ENCODE measurements at places on chromosomes 4 and X.
A peak's percentile ranks its signal among the peaks of the same experiment; 100 is the strongest.

GRCh38 chr4:32135642-32136041, 1415.5 kb downstream of the PCDH7 start:
- DNase-seq = no peak

DNA sequence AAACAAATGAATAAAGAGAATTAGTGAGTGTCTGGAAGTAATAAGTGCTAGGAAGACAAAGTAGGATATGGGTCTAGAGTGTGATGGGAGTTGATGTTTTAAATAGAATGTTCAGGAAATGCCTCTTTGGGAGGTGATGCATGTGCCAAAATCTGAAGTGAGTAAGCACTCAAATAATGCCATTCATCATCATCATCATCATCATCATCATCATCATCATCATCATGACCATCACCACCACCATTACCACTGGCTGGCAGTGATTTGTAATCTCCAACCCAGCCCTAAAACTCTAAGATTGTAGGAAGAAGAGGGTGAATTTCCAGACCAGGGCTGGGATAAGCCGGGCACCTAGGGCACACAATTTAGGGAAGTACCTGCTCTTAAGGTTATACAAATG, 9.7 kb upstream of the SOX3 start:
- DNase-seq = no peak

DNA sequence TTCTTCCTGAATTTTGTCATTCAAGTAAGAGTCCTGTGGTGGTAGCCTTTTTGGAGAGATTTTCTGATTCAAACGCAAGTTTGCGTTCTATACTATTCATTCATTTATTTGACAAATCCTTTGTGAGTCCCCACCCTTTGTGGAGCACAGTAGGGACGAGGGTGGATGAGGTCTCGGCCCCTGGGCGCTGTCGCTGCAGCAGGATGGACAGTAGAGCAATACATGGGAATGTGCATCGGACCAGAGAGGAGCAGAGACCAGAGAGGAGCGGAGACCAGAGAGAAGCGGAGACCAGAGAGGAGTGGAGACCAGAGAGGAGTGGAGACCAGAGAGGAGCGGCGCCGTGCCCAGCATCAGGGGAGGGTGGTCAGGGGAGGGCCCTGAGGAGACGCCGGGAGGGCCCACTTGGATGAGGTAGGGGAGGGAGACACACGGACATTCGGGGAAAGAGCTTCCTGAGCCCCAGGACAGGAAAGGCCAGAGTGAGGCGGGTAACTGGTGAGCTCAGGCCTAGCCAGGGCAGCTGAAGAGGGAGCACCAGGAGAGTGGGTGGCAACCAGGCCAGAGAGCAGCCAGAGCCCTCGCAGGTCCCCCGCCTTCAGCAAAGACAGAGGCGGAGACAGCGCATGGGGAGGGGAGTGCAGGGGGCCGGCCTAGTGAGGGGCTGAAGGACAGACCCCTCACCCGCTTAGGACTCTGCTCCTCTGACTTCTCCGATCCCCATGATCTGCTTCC, 67.3 kb downstream of the NAT8L start:
- no peak for DNase-seq

DNA sequence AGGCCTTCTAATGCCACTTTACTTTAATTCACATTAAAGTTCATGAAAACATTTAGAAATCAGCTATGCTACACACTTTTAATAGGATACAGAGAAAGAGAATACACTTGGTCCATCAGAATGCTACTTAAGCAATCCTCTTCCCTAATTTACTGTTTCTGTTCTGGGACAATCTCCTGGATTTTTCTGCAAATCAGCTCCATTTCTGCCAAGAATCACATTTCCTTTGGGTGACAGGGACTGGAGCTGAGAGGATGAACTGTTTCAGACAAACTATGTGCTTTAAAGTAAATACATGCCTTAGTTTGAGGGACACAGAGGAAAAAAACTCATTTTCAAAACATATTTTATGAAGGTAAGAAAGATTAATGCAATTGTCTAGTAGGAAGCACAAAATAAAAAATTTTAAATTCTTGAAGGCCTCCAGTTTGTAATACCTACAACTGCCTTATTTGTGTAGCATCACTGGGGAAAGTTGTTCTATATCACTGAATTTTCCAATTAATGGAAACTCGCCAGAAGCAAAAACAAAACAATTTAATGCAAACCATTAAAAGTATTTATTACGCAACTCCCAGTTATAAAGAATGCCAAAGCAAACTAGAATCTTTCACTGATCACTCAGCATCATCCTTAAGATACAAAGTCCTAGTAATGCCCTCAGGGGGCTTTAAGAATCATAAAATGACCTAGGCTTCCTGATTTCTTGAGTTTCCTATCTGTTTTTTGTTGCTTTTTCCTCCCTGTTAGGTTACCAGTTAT, 36.3 kb downstream of the BCLAF3 start:
- no peak for DNase-seq

- DNase-seq = no peak
These were observed 69.4 kb downstream of the KCNIP4 start for GRCh38 chr4:21879187-21879586.

DNA sequence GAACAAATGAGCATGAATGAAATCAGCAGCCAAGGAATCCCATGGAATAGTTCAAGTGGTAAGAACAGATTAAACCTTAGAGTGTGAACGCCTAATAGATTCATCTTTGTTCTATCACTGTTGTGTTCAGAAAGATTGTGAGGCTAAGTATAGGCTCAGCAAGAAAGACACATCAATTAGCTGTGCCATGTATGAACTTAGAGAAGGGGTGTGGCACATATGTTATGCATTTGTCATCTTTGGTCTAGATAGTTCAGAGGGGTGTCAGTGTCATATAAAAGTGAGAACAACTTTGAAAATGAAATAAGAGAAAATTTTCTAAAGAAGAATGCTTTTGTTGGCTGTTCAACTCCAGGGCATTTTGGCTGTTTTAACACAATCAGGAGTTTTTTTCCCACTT, 9.4 kb downstream of the DAPP1 start:
- no peak for DNase-seq

DNA sequence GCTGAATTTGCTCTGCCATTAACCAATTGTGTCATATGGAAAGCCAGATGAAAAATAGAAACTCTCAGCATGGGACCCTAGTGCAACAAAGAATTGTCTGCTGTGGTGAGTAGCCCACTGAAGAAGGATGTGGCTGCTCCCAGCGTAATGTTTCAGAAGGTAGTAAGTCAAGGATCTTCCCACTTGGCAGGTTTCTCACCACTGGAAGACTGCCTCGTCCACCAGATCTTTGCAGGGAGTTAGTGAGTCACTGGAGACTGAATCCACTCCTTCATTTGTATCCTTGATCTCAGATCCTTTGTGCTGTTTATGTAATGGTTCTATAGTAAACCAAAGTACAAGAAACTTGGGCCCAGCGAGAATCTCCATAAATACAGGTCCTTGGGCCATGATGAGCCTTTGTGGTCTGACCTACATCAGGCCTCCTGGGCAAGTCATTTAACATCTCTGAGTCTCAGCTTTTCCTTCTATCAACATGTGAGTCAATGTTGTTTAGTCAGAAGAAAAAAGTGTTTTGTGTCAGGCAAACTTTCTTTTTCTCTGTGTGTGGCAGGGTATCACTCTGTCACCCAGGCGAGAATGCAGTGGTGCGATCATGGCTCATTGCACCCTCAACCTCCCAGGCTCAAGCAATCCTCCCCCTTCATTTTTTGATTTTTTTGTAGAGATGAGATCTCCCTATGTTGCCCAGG, 78.0 kb upstream of the CCDC160 start:
- DNase-seq = no peak

DNA sequence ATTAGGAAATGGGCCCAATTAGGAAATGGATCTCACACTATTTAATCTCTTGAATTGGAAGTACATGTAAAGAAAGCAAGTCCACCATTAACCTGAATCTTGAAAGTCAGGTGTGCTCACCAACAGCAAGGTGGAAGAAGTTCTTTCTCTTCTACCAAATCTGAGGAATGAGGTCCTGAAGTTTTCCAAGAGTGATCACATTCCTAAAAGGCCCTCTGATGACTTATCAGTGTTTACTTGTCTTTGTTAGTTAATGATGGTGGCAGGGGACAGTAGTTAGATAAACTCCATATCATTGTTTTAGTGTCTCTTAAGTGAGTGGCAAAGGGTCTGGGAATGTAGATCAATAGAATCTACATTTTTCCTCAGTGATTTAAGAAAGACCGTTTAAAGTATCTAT, 61.3 kb upstream of the APELA start:
- DNase-seq = no peak

DNA sequence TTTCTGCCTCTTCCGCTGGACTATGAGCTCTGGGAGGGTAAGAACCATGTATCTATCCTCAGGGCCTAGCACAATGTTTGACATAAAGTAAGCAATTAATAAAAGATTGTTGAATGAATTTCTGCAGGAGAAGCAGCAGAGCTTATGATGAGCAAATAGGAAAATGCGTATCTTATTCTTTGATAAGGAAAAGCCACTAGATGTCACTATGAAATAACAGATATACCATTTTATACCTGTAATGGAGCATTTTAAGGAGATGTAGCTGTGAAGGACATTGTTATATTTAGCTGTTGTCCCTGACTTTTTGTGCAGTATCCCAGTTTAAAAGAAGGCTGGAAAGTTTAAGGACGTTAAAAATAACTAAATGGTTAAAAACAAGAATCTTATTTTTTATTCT, 147.2 kb upstream of the MBNL3 start:
- no peak for DNase-seq

DNA sequence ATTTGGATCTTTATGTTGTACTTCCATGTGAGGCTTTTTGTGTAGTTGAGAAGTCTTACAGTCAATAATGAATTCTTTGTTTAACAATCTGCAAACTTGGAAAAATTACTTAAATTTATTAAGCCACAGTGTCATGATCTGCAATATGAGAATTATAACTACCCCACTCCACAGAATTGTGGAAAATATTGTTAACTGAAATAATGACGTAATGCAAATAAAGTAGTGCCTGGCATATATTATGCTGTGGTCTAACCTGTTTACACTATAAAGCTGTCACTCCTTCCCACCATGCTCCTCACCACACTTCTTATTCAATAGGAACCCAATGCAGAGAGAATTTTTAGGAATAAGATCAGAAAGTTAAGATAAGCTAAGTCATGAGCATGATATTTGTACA, 632.1 kb upstream of the GALNTL6 start:
- DNase-seq = no peak

DNA sequence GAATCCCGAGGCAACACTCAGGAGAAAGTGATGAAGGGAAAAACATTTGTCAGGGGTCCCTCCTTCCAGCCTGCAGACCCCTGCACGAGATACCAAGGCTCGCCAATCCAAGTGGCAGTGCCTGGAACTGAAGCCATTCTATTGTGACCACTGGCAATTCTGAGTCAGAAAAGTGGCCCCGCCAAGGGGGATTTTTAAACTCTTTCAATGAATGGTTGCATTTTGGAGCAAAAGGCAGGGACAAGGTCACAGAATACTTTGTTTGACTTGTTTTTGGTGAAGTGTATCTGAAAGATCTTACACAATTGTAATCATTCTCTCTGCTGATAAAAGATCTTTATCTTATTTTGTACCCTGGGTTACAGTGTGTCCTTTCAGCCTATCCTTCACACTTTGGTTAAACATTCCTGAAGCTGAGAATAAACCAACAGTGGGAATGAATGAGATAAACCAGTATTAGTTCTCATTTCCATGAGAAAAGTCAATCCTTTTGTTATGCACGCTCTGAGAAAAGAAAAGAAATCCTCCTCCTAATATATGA, 115.9 kb upstream of the PDLIM3 start:
- DNase-seq = no peak

DNA sequence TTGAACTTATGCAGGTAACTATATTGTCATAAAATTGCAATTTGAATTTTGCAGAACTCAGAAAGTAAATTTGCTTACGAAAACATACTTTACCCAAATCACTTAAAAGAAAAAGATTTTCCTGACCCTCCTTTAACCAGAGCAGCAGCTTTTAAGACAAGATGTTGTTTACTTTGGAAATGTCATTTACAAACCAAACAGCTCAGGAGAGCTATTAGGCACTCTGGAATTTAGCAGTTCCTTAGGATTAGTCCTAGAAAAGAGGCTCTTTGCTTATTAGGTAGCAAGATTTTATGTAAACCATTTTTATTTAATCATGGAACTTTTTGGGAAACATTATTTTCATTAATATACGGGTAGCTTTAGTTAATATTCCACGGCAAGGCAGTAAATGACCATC, 765.7 kb upstream of the POU3F4 start:
- no peak for DNase-seq

DNA sequence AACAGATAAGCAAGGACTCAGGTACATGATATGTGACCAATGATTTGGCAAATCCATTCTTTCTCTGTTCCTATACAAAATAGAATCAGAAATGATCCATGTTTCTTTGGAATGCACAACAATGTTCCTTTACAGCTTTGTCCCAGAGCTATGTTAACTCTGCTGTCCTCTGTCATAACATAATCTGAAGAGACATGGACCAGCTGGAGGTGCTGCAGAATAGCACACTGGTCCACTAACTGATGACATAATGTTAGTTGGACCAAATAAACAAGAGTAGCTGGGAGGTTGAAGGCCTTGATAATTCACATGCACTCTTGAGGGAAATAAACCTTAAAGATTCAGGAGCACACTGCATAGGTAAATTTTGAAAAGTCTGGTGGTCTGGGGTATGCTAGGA, 23.0 kb upstream of the DHX15 start:
- DNase-seq = peak; percentile 57

Data from globus pallidus (tissue), 1 donor.